GM12892 (cell line): ENCODE measurements at places on chromosomes 11 and 22.

DNA sequence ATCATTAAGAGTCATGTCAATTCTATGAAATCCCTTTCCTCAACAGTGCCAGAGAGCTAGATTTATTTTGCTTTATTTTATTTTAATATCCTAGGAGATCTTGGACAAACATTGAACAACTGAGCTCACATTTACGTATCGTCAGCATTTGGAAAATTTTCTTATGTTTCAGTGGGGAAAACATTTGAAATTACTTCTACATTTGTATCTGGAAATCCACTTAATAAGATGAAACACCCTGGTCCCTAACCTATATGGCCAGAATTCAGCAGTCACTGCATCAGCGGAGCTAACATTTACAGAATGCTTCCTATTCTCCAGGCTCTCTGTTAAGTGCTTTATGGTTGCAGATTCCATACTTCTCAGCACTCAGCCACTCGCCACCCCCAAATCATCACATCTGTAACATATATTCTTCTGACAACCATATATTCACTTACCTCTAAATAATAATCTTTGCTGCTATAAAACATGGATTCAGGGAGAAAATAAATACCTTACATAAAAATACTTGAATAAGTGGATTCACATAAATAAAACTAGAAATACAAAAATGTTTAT is 773.9 kb downstream of the JRKL start:
- DNase-seq: no peak

DNA sequence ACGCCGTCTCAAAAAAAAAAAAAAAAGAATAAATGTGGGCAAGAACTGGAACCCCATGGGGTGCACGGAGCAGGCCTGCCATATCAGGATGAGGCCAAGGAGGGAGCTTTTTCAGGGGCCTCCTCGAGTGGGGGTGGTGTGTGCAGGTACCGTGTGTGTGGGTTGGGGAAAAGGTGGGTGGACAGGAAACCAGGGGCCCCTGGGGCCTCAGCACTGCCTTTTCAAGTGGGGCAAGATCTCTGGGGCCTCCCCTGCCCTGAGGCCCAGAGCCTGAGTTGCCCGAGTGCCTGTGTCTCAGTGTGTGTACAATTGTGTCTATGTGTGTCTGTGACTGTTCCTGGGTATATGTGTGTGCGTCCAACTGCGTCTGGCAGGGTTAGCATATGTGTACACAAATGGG is 23.8 kb downstream of the TEF start:
- peak; percentile 63 for DNase-seq

GRCh38 chr11:83521647-83522596 is 235.8 kb upstream of the CCDC90B start:
- DNase-seq: no peak

DNA sequence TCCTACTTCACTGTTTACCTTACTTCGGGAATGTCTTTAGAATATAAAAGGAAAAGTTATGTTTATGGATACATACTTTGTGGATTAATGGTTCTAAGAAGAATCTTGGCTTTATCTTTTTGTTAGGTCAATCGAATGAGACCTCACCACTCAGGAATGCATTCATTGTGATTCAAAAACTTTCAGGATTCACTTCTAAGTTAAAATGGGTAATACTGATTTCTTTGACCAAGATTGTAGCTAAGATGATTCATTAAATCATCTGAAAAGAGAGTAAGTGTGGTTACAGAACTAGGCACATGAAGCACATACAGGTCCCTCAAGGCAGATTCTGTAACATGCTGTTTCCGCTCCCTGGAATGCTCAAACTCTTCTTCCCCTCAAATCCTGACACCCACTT is 716.4 kb downstream of the KCNA4 start:
- no peak for DNase-seq

DNA sequence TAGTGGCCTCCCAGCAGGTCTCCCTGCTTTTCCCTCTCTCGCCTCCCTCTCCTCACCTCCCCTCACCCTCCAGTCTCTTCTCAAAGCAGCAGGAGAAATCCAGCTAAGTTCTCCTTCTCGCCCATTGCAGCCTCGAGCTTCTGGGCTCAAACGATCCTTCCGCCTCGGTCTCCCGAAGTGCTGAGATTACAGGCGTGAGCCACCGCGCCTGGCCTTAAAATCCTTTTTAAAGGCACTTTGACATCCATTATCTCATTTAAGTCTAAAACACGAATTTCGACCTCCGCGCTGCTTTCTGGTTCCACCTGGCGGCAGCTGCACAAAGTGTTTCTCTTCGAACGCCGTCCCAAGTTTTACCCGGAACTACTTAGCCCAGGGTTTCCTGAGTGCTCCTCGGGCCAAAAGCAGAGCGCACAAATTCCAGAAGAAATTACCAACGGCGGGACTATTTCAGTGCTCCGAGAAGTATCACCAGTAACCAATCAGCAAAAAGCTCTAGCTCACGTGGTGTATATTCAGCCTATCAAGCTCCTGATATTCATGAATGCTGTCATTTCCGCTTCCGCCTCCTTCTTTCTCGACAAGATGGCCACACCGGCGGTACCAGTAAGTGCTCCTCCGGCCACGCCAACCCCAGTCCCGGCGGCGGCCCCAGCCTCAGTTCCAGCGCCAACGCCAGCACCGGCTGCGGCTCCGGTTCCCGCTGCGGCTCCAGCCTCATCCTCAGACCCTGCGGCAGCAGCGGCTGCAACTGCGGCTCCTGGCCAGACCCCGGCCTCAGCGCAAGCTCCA is at the start of gene EIF3F:
Gene EIF3F, plus strand, starts transcription at position 570 of the 792 bp plus-strand sequence. Its CDS starts 16 bp downstream, at position 586.
- peak; percentile 66 for DNase-seq

DNA sequence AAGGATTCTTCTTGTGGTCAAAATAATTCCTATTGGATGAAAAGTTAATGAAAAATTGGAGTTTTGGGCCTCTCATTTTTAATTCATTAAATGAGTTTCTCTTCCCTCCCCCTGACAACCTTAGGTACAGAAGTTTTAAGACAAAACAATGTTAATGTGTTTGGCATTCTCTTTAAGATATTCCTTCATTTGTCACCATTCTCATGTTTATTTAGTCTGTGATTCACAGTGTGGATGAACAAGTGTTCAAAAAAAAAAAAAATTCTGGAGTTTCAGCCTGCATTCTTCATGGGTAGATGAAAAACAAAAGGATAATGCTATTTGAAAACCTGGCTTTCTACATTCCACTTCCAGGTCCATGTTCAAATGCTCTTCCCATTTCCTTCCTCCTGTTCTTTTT is 172.6 kb upstream of the LUZP2 start:
- DNase-seq: no peak

- DNase-seq: no peak
Measured at GRCh38 chr11:2387266-2387987, 10.3 kb downstream of the CD81 start.

- DNase-seq: no peak
Measured at GRCh38 chr11:97269527-97269926, 879.7 kb downstream of the JRKL start.

- no peak for DNase-seq
Measured at GRCh38 chr11:44581246-44581645, 15.8 kb downstream of the CD82 start.

GRCh38 chr11:92784331-92784730 is 185.1 kb upstream of the MTNR1B start:
- DNase-seq: no peak

DNA sequence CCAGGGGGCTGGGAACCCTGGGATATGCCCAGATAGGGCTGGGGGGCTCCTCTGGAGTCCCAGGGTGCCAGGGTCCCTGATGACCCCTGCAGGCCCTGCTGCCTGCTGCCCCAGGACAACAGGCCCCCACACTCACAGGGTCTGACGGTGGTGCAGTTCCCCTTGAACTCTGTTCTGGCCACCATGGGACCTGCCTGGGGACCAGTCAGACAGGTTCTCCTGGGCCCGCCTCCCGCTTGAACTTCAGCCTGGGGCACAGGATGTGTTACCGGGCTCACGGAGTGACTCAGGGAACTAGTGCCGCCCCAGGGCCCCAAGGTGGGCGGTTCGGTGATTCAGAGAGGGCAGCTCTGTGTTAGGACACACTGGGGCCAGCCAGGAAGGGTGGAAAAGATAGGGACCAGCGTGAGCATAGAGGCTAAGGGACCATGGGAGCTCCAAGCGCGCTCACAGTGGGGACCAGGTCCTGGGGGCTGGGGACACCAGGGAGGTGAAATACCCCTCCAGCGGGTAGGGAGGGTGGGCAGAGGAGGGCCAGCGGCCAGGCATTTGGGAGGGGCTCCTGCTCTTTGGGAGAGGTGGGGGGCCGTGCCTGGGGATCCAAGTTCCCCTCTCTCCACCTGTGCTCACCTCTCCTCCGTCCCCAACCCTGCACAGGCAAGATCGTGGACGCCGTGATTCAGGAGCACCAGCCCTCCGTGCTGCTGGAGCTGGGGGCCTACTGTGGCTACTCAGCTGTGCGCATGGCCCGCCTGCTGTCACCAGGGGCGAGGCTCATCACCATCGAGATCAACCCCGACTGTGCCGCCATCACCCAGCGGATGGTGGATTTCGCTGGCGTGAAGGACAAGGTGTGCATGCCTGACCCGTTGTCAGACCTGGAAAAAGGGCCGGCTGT is 21.5 kb upstream of the TXNRD2 start:
- no peak for DNase-seq

- DNase-seq: peak; percentile 60
Measured at GRCh38 chr22:36386351-36386899, 1.3 kb downstream of the MYH9 start.

DNA sequence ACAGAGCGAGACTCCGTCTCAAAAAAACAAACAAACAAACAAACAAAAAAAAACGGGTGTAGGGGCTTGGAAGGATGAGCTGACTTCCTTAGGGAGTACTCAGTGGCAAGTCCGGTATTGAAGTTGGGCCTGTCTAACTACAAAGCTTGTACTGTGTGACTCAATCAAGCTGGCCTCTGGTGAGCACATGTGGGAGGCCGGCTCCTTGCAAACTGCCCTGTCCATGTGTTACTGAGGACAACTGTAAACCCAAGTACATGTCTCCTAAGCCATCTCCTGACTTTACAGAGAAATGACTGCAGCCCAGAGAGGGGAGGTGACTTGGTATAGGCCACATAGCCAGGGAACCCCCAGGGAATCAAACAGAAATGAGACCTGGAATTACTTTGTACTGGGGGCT is 11.6 kb downstream of the RIBC2 start:
- DNase-seq: no peak

DNA sequence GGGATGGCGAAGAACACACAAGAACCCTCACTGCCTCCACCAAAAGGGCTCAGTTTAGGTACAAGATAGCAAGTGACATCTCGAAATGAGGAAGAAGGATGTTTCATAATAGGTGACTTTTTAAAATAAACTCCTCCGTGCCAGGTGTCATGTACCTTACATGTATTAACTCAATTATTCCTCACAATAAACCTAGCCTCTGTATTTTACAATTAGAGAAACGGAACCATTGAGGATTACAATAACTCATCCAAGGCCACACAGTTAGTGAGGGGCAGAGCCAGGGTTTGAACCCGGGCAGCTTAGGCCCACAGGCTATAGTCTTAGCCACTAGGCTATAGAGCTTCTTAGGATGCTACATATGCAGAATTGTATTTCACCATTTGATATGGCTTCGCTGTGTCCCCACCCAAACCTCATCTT is 965 bp upstream of the PAMR1 start:
- no peak for DNase-seq
